Right hindlimb (tissue), 1 donor: ENCODE measurements at places on chromosomes 13 and 19.

- DNase-seq = no peak
These were observed 303.9 kb downstream of the FGF9 start for GRCh38 chr13:21974741-21975140.

DNA sequence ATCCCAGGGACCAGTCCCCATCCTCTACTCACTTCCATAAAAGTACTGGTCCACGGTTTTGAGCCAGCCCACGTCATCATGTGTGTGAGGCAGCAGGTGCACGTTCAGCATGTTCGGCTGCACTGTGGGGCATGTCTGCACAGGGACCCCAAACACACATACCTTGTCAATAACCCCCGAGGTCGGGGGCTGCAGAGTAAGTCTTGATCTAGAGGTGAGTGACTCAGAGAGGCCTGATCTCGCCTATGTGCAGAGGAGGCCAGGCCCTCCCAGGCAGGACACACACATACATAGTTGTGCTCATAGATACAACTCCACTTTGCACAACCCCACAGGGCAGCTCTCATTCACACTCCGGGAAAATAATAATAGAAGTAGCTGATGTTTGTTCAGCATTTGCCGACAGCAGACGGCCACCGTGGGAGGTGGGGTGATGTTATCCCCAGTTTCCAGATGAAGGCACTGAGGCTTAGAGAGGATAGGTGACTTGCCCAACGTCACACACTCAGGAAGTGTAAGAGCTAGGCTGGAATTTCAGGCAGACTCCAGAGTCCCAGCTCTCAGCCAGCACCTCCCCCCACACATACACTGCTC, 774 bp downstream of the MAN2B1 start:
- DNase-seq = no peak

DNA sequence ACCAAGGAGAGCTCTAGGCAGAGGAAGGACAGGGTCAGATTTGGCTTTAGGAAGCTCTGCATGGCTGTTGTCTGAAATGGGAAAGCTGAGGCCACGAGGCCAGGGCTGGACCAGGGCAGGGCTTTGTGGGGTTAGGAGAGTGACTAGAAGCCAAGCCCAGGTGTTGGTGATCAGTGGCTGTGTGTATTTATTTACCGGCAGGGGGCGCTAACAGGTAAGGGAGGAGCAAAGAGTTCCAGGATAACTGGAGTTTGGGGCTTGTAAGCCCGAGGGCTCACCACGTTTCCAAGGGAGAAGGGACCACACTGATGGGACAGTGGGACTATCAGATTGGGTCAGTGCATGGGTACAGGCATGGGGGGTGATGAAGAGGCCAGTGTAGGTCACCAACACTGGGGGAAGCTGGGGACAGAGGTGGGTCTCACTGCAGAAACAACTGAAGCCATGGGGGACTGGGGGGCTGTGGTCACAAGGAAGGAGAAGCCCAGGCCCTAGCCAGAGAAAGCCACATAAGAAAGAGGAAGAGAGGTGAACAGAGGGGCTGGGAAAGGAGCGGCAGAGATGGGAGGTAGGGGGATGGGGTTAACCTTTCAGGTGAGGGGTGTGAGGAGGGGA, 3.9 kb downstream of the TMEM147 start:
- DNase-seq = peak; percentile 46

DNA sequence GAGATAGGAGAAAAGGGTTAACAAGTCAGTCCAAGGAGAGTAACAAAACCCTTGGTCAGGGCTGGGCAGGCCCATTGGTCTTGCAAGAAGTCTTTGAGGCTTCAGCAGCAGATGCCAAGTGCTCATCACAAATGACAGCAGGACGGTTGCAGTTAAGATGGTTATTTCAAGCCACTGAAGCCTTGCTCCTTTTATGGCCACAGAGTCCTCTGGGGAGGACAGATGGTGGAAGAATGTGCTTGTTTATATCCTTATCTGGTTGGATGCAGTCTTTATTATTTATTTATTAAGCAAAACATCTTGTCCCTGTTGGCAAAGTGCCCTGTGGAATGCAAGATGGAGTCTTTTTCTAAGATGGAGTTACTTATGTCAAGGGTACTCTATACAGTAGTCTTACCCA, 19.2 kb upstream of the ZNF331 start:
- DNase-seq = no peak

- DNase-seq = no peak
These were observed 170.9 kb downstream of the COL4A1 start for GRCh38 chr13:110135977-110136597.

DNA sequence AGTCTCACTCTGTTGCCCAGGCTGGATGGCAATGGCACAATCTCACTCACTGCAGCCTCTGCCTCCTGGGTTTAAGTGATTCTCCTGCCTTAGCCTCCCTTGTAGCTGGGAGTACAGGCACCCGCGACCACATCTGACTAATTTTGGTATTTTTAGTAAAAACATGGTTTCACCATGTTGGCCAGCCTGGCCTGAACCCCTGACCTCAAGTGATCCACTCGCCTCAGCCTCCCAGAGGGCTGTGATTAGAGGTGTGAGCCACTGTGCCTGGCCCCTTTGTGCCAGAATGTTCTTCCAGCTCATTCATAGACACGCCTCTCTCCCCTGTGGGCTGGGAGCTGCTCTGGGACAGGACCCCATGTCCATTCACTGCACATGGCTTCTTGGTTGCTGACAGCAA, 9.1 kb downstream of the MYDGF start:
- DNase-seq = no peak

DNA sequence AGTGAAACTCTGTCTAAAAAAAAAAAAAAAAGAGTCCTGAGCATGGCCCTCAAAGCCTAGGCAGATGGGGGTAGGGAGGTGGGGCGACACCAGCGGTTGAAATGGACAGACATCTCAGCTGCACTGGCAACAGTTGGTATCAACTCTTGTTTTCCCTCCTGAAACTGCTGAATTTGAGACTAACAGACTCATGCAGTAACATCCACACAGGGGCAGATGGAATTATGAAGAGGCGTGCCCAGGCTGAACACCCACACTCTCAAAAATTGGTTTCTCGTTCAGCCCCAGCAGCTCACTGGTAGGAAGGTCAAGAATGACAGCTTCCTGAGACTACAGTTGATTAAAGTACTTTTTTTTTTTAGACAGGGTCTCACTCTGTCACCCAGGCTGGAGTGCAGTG, 24.1 kb downstream of the PBX4 start:
- no peak for DNase-seq
